D721Med (cell line): ENCODE measurements at places on chromosomes 5 and 9.

DNA sequence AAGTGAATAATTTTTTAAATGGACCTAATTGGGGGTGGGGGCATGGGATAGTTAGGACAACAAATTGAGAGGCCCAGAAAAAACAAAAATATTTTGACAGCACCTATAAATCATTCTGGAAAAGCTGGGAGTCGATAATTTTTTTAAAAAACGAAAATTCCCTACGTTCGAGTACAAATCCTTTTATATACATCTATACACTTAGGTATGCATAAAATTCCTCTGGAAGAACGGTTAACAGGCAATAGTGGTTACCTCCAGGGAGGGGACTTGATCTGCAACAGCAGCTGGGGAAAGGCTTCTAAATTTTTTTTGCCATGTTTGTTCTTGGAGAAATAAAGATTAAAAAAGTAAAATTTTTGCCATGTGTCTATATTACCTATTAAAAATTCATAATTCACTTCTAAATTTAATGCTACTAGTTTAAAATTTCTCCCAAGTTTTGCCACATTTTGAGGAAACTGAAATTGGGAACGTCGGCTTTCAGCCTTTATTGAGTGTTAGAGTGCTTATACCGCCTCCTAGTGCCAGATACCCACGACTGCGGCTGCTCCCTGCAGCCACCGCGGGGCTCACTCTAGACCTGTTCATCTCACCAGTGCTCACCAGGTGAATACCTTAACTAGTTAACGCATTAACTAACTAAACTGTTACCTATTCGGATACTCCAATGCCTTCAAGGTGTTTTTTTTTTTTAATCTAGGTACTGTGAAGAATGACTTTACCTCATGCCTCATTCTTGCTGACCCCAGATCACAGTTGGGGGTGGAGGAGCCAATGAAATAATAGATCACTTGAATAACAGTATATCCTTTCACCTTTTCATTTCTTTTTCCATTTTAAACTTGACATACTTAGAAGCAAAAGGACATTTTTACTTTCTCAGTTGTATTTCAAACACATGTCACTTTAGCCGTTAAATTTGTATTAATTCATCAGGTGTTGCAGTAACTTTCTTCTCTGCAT lies 1.8 kb upstream of the BHMT start:
- DNase-seq = peak; percentile 26

DNA sequence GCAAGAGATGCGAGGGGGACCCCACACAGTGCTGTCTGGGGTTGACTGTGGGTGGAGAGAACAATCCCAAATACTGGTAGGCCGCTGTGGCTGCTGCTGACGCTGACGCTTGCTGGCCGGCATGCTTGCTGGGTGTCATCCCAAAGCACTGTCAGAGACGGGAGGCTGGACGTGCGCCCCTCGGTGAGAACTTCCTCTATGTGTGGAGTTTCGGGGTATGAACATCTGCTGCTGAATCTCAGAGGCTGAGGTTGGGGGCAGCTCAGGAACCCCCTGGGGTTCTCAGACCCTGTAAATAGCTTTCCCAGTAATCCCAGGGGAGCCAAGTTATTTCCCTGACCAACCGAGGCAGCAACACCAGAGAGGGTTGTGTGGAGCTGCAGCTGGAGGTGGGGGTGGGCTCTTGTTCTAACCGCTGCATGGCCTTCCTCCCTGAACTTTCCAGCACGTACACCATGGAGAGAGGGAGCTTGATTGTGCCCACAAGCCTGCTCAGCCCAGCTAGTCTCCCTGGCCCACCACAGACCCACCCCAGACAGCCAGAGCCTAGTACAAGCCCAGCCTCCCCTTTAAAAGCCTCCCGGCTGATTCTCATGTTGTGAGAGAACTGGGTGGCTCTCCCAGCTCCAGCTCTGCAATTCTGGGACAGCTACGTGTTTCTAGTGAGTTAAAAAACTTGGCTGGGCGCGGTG lies 21.8 kb upstream of the SLC12A7 start:
- DNase-seq = no peak

DNA sequence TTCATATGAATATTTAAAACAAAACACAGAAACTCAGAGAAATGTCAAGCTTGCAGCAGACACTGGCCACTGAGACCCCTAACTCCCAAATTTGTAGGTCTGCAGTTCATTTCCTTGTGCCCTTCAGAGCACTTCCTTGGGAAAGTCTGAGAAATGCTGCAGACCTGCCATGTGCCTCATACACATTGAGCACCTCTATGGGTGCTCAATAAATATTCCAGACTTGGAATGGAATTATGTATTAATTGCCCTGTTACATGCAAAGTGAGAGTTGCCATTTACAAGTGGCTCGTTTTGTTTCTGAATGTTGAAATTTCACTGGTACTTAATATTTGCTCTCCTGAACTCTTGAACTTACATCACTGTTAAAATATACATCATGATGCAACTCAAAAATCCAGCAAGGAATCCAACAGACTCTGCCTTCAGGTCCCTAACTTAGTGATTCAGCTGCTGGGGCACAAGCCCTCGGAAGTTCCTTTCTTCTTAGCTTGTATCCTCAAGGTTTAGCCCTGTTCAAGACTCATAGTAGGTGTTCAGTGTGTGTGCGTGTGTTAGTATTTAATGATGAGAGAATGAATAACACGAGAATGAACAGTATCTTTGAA lies 90.6 kb downstream of the PTCD2 start:
- DNase-seq = no peak

DNA sequence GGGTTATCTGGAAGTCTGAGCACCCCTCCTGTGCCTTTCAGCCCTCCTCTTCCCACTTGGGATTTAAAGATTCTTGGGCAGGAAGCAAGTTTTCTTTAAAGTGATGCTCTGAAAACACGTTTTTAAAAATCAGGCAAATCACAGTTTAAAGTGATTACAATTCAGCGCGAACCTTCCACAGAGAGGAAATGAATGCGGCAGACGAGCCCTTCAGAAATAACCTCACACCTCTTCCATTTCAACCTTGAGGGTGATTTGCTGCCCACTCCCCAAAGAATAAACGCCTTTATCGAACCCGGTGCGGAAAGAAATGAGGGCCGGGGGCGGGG lies 2.3 kb upstream of the EFNA5 start:
- DNase-seq = no peak

DNA sequence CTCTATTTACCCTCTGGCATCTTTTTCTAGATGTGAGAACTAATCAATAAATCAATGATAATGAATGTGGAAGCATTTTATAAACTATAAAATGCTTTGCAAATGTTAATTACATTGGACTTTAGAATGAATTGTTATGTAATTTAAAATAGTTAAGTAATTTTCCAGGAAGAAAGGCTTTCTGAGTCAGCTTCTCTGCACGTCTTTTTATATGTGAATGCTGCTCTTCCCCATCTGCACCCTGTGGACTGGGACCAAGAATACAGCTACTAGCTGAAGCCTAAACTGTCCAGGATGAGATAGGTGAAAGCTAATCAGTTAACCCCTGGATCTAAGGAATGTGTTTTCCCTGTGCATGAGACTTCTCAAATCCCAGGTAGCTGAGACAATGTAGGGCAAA lies 292.9 kb downstream of the NR3C1 start:
- no peak for DNase-seq

GRCh38 chr9:82101475-82101874 lies 112.9 kb downstream of the SPATA31D1 start:
- DNase-seq = no peak

DNA sequence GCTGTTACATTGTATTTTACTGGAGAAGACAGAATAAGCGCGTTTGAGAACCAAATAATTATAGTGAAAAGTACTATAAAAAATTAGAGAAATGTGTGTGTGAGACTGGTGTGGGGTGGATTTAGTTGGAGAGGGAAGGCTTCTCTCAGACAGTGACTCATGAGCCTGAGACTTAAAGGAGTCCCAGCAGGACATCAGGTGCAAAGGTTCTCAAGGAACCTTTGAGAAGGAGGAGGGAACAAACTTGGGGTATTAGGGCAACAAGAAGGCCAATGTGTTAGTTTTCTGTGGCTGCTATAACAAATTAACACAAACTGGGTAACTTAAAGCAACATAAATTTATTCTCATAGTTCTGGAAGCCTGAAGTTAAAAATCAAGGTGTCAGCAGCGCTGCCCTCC lies 4.9 kb downstream of the DDX4 start:
- DNase-seq = no peak

GRCh38 chr5:90113108-90113507 lies 296.4 kb downstream of the CETN3 start:
- no peak for DNase-seq

GRCh38 chr9:35552837-35553236 lies 52.2 kb upstream of the TESK1 start:
- no peak for DNase-seq

GRCh38 chr5:7094626-7095025 lies 301.3 kb upstream of the ADCY2 start:
- DNase-seq = no peak

DNA sequence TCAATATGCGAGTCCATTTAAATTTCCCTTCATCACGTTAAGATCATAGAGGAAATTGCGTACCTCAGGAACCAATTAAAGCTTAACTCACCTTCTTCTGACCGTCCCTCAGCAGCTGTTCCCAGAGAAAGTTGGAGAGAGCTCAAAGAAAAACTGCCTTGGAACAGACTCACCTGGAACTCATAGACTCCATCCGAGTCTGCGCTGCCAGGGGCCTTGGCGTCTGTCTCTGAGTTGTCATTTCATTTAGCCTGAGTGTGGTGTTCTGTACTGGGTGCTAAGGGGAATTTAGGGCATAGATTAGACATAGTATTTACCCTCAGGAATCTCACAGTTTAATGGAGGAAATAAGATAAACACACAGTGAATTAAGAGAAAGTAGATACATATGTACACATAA lies 892.7 kb downstream of the TLE1 start:
- no peak for DNase-seq

GRCh38 chr5:8474569-8474930 lies 605.6 kb downstream of the MTRR start:
- no peak for DNase-seq

- DNase-seq = no peak
Observed at GRCh38 chr9:84296146-84296843, 44.3 kb downstream of the SLC28A3 start.

GRCh38 chr9:109416135-109416706 lies 81.9 kb downstream of the PTPN3 start:
- no peak for DNase-seq

DNA sequence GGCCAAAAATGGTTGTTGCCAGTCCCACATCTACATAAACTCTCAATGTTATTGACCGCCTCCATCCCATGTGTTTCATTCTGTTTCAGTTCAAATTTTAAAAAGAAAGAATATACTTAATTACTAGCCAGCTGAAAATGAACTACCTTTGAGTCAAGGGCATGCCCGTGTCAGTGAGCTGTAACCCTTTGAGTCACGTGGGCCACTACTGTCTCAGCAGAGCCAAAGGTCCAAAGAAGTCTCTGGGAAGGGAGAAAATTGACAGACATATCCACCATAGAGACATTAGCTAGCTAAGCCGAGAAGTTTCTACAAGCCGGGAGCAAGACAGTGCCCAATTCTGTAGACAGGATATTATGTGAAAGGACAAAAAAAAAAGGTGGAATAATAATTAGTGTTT lies 59.7 kb downstream of the NIM1K start:
- DNase-seq = no peak

DNA sequence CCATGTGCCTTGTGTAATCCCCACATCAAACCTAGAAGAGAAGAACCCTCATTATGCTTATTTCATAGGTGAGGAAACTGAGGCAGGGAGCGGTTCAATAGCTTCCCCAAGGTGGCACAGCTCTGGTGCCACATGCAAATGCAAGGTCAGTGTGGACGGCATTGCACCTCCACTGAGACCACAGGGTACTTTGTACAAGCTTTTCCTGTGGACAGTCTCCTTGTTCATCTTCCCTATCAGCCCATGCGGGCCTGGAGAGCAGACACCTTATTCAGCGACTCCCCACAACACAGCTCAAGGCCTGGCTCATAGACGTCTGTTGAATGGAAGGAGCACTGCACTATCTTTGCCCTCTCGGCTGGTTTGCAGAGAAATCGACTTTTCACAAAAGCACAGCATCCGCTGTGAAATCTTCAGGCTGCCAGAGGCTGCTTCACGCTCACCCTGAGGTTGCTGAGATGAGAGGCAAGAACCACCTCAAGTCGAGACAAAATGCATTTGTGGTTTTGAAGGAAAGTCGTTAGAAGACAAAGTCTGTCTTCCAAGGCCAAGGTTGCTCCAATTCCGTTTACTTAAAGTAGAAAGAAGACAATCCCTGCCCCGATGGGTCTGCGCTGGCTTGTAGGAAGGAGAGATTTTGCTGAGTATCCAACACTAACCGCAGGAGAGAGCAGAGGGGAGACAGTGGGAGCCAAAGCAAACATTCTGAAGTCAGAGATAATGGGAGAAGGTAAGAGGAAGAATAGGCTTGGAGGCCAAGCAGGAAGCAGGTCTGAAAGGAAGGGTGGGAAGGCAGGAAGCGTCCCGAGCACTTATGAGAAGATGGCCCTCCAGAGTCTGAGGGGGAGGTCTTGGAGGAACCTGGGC lies 34.2 kb upstream of the STRBP start:
- no peak for DNase-seq

GRCh38 chr5:59036274-59036961 lies 453.5 kb downstream of the RAB3C start:
- no peak for DNase-seq

DNA sequence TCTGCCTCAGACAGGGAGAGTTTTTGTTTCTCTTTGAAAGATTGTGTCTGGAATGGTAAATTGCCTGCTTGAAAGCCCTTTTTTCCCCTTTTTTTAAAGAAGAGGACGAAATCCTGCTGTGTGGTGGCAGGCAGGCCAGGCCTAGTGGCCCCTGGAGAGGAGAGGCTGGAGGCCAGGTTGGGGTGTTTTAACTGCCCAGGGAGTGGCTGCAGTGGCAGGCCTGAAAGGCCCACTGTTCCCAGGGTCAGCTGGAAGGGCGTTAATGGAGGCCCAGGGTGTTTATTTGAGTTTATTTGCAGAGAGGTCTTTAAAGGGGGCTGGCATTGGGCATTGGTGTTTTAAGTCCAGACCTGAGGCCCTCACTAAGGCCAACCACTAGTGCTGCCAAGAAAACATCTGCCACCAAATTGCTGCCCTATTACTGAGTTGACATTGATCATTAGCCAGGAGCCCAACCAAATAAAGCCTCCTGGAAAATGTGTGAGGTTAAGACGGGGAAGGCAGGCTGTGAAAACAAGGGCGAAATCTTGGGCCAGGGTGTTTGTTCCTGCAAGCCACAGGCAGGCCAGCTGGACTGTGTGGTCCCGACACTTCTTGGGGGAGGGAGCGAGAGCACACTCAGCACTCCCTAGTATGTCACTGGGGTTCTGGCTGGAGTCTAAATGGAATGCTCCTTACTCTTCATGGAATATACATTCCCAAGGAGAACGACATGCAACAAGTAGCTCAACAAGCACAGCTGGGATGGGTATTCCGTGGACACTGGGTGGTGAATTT lies 5.0 kb downstream of the JADE2 start:
- DNase-seq = no peak

DNA sequence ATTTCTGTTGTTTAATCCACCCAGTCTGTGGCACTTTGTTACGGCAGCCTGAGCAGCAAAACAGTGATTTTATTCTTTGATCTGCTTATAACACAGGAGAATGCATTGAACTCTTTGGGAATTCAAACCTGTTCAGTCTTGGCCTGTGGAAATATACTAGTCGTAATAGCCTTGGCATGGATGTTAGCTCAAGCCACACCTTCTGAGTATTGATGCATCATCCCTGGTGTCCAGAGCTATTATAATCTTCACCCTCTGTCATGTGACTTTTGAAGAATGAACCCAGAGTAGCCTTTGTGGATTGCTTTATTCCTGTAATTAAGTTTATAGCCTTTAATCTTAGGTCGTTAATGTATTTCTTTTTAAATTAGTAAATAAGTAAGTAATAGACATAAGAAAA lies 50.8 kb upstream of the TEX48 start:
- no peak for DNase-seq
